ENCODE measurements at places on chromosomes 1 and 21.

DNA sequence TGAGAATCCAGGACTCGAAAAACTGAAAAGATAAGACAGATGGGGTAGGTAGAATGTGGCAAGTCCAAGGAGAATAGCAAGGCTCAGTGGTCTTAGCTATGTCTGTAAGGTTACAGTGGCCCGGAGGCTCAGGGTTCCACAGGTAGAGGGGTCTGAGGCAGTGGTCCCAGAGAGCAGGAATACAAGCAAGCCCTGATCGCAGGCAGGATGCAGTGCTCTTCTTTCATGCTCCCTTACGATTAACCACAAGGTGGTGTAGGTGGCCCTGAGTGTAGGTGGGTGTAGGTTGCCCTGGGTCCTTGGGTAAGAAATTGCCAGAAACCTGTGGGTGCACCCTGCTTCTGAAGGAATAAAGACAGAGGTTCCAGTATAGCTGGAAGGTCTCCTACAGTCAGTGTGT lies 99.1 kb upstream of the RAB3GAP2 start:
- no peak for DNase-seq

- no peak for DNase-seq
Measured at GRCh38 chr21:17930093-17930492, 110.9 kb upstream of the C21orf91 start.

DNA sequence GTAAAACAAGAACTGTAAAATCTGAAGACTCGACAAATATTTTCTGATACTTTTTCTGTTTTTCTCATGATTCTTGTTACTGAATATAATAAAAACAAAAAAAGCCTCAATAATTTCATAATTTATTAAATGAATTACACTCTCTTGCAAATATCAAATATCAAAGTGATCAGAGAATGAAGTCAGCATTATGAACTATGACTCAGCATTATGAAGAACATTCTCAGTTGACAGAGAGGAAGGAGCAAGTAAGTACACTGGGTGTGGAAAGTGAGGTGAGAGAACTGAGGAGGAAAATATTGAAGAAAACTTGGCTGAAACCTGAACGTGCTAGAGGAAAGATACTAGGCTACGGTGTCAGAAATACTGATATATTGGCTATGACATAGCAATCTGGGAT lies 529.5 kb downstream of the KCNT2 start:
- DNase-seq: no peak

GRCh38 chr1:211382182-211382713 lies 55.6 kb downstream of the TRAF5 start:
- no peak for DNase-seq

GRCh38 chr1:244271691-244272308 lies 179.9 kb downstream of the ADSS2 start:
- no peak for DNase-seq

DNA sequence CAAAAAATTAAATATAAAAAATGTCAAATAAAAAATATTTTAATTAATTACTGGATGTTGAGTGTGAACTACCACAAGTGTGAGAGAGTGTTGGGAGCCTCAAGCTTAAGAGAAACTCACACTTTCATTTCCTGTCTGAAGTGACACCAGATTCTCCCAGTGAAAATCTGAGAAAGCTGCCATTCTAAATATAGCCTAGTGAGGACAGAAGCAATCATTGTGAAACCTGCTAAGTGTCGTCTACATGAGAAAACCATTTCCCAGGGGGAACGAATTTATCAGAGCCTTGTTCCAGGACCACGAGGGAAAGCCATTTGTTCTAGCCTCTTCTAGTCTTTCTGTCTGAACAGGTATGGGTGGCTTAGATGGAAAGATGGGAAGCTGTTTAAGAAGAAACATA lies 329.3 kb upstream of the PRMT6 start:
- DNase-seq: no peak

DNA sequence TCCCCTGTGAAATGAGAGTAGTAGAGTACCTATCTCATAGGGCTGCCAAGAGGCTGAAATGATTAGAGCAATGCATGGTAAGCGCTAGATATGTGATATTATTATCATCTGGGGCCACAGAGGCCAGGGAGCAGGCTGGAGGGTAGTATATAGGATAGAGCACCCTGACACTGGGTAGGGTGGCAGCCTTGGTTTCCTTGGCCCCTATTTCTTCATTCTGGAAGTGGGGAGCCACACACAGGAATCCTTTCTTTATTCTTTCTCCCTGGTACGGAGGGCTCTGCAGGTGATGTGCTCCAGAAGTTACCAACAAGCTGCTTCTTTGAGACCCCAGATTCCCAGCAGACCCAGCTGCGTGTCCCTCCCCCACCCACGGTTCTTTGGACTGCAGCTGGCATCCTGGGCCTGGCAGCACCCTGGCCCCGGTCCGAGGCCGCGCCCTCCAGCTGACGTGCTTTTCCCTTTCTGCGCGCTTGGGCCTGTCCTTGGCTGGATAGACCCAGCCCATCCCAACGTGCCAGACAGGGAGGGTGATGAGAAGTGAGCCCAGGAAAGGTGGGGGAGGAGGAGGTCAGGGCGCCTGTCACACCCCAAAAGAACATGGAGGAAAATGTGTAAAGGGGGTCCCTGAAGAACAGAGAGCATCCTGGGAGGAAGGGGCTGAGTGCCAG lies 18.2 kb downstream of the INAVA start:
- DNase-seq: no peak

DNA sequence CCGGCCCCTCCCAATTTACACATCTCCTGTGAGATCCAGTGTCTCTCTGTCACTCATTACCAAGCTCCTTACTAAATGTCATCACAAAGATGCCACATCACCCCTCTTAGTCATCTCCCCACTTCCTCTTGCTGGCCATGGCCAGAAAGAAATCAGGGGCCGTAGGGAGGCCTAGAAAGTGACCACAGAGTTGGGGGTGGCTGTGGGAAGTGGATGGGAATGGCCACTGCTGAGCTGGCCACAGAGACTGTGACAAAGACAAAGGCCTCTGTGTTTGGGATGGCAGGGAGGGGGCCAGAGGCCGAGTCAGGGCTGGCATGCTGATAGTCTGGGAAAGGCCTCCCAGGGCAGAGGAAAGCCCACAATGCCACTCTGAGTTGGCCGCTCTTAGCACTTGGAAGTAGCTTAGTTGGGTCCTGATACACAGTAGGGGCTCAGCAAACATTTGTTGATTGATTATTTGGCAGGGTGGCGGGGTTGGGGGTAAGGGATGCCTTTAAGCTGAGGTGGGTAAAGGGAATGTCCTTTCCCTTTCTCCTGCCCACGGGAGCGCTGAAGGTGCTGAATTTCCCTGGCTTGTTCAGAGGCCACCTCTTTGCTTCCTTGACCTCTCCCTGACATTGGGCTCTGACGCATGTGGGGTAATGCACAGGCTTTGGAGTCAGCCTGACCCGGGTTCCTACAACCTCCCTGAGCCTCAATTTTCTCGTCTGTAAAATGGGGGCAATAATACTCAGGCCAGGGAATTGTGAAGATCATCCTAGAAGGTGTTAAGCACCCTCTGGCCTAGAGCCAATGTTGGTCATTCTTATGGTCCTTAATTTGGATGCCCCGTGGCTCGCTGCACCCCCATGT lies 13.2 kb downstream of the NAV1 start:
- no peak for DNase-seq

DNA sequence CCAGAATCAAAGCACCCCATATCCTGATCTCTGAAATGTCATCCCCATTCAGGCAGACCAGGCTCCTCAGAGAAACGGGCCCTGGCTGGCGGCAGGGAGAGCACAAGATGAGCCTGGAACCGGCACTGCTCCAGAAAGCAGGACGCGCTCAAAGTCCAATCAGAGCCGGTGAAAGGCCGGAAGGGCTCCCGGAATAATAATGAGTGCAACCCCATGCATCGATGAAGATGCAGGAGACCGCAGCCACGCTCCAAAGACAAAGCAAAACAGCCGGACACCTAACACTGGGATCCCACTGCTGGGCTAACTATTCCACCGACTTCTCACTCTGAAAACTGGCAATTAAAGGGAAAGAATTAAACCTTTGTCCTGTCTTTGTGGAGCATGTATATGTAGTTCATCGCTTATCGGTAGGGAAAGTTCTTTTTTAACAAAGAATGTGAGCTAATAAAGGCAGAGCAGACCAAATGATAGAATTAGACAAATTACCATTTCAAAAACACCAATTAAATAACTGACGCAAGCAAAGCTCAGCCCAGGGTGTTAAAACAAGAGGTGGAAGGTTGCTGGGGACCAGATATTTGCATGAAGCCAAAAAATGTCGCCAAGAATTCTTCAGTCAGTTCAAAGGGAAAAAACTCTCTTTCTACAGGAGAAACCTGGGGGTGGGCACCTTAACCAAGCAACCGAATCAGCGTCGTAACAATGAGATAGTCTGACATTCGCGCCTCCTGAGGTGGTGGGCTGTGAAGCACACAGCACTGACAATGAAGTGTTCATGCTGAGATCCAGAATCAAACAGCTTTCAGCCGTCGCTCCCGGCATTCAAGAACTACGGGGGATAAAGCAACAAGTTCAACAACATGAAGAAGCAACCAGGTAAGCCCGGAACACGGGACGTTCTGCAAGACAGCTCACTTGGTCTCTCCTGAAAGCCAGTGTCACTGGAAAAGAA lies 95.2 kb downstream of the NPHP4 start:
- DNase-seq: no peak

DNA sequence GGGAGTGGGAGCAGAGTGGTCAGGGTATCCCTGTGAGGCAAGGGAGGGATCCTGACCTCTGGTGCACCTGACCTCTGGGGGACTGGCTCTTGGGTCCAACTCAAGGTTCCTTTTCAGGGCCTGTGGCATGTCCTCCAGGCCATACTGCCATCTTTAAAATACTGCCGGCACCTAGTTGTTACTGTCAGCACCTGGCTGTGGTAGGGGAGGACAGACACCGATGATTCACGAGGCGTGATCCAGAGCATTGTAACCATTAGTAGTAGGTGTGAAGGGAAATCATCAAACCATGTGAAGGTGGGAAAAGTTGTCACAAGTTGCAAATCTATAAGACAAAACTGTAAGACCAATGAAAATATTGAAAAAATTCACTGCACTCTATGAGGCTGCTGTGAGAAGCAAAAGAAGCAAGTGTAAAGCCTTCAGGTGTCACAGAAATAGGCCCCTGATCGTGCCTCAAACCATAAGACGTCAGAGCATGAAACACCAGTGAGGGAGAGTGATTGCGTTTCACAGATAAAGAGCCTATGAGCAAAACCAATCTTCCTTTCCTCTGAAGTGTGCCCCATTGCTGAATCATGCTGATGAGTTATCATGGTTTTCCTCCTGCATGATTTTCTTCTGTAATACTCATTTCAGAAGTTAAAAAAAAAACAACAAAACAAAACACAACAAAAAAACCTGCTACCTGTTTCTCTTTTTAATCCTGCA lies 55.3 kb downstream of the CDC7 start:
- DNase-seq: peak; percentile 41

GRCh38 chr21:31777857-31778256 lies 45.9 kb upstream of the SCAF4 start:
- no peak for DNase-seq

DNA sequence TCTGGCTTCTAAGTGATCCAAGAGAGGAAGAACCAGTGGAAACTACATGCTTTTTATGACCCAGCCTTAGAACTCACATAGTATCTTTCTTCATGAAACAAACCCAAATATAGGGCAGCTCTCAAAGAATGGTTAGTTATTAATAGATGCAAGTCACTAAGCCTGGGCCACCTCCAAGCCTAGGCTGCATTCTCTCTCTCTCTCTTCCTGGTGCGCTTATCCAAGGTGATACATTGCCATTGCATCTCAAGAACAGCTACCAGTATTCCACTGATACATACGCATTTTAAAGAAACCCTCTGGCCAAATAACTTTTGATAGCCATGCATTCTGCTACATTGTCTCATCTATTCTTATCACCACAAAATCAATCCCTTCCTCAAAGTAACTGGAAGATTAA lies 455.6 kb upstream of the ADGRL2 start:
- no peak for DNase-seq

GRCh38 chr1:202255343-202255742 lies 61.7 kb downstream of the LGR6 start:
- DNase-seq: no peak

DNA sequence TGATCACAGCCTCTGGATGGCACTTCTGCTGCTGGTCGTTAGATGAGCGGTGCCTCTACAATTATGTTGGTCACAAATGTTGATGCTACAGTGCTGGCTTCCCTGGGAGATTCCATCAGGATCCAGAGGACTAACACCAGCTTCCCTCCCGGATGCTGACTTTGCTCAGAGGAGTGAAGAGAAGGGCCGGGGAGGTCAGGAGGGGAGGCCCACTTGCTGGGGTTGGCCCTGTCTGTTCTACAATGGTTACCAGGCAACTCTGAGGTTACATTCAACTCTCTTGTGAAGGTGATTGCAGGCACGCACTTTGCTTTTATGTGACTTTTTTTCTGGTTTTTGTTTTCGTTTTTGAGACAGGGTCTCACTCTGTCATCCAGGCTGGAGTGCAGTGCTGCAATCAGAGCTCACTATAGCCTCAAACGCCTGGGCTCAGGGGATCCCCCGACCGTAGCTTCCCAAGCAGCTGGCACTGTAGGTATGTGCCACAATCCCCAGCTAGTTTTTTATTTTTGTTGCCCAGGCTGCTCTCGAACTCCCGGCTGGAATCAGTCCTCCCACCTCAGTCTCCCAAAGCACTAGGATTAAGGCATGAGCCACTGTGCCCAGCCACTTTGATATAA lies 112.5 kb downstream of the ADSS2 start:
- no peak for DNase-seq

DNA sequence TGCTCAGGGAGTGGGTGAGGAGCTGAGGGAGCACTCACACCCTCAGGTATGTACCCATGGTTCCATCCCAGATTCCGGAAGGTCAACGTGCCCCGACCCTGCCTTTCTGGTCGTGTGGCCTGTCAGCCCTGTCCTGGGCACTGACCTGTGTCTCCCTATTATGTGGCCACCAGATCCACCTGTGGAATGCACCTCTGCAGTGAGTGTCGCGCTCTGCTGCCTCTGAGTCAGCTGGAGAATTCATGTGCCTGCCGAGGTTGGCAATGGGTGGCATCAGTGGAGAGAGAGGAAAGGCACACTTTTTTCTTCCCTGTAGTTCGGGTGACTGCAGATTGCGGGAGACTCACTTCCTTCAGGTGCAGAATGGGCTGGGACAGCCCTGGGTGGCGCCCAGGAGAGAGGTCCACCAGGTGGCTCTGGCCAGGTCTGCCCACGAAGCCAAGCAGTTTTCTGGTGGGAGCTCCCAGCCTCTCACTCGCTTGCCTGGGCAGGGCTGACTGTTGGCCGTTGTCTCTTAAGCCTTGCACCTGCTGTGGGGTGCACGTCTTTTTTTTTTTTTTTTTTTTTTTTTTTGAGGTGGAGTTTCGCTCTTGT lies 176.1 kb upstream of the TMEM51 start:
- no peak for DNase-seq

GRCh38 chr1:200979574-200980451 lies 43.7 kb downstream of the KIF21B start:
- DNase-seq: peak; percentile 44
